Pancreas (tissue), 10 donors: ENCODE measurements at places on chromosomes 2 and 18. TPM values are rescaled to one million over a fixed set of nuclear protein-coding genes. Genes with fewer than 3 reads are reported as not detected.

GRCh38 chr2:41836948-41837347 lies 210.9 kb upstream of the PKDCC start:
- no peak for DNase-seq

The IKZF2 gene
- 3.1 TPM for total RNA-seq

GRCh38 chr2:110219496-110220189 lies 7.3 kb upstream of the MTLN start:
- DNase-seq, result no peak

The TYW5 gene
- 2.3 TPM for total RNA-seq

- no peak for DNase-seq
Measured at GRCh38 chr2:208062113-208062512, 36.8 kb upstream of the PLEKHM3 start.

GRCh38 chr2:66803726-66804125 lies 368.8 kb downstream of the MEIS1 start:
- DNase-seq, result no peak

DNA sequence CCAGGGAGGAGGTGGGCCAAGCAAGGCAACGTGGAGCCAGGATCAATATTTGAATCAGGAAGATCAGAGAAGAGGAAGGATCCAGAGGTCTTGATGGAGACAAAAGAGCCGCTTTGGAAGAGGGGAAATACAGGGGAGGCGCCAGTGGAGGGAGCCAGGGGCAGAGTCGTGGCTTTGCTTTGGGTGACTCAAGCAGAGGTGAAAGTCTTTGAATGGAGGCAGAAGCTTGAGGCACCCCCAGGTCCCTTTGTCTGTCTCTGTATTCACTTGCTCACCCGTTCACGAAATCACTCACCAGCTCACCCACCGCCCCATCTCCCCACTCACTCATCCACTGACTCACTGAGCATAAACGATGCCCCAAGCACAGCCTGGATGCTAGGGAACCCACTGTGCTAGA lies 134.1 kb downstream of the ACOXL start:
- no peak for DNase-seq

DNA sequence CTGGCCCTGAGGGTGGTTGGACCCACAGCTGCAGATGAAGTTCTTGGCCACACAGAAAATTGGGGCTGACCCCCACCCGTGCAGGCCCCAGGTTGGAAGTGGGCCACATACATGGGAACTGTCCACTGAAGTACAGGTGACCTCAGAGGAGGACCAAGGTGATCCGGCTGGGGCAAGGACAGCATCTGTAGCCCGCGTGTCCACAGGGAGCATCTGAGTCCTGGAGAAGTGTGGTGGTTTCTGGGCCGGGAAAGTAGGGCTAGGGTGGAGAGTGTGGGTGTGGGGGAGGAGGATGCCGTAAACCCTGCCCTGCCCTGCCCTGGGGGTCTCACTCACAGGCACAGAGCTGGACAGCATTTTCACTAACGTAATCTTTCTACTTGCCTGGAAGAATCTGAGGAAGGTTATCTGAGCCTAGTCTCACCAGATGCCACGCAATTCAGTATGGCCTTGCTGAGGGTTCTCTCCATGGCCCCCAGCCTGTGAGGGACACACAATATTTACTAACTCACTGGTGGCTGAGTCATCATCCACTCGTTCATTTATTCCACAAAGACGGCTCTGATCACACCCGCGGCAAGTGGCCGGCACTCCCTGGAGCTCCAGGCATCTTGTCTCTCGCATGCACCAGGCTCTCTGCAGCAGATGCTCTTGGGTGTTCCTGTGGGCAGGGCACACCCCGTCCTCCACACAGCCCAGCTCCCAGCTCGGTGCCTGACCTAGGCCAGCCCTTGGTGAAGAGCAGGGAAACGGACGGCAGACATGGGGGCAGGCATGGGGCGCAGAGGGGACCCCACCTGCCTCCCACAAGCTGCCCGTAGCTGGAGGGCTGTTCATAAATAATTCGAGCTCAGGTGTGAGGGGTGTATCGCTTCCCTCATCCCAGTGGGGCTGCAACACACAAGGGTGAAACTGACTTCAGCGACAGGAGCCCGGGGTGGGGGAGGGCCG lies 51.2 kb downstream of the INHBB start:
- DNase-seq, result peak; percentile 45

- no peak for DNase-seq
Measured at GRCh38 chr2:72291059-72291458, 143.4 kb upstream of the CYP26B1 start.

The RTKN gene
- total RNA-seq, result 28.4 TPM

DNA sequence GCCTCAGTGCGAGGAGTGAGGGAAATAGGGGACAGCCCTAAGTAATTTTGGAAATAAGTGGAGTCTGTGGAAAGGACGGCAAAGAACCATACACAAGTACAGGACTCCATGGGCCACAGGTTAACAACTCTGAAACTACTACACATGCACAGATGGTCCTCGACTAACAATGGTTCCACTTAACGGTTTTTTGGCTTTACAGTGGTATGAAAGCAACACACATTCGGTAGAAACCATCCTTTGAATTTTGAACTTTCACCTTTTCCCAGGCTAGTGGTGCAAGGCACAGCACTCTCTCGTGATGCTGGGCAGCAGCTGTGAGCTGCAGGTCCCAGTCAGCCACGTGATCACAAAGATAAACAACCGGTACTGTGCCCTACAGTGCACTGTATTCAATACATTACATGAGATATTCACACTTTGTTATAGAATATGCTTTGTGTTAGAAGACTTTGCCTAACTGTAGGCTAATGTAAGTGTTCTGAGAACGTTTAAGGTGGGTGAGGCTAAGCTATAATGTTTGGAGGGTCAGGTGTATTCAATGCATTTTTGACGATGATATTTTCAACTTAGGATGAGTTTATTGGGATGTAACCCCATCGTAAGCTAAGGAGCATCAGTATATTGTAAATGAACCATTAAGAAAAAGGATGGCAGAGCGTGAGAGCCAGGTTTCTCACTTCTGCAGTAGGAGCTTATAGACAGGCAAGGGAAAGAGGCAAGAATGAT lies 44.6 kb downstream of the TBC1D8 start:
- DNase-seq, result no peak

The FEV gene
- 0.69 TPM for total RNA-seq

The SKOR2 gene
- not detected for total RNA-seq

DNA sequence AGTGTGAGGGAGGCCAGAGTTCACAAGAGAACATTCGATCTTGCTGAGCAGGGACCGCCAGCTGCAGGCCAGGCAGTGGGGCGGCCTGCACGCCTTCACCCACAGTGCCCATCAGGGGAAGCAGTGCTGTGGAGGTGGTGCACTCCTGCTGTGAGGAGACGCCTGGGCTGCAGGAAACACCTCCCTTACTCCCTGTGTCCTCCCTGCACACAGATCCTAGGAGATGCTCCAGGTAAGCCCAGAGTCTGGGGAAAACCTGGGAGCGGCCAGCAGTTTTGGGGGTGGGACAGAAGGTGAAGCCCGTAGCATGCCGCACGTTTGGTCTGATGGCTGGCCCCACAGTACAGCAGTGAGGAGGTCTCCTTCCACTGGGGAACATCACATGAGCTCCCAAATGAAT lies 180.8 kb upstream of the RAB6C start:
- DNase-seq, result no peak

- DNase-seq, result no peak
Measured at GRCh38 chr18:10895976-10896375, 253.4 kb downstream of the PIEZO2 start.

- DNase-seq, result no peak
Measured at GRCh38 chr18:32371384-32371783, 99.3 kb downstream of the GAREM1 start.

DNA sequence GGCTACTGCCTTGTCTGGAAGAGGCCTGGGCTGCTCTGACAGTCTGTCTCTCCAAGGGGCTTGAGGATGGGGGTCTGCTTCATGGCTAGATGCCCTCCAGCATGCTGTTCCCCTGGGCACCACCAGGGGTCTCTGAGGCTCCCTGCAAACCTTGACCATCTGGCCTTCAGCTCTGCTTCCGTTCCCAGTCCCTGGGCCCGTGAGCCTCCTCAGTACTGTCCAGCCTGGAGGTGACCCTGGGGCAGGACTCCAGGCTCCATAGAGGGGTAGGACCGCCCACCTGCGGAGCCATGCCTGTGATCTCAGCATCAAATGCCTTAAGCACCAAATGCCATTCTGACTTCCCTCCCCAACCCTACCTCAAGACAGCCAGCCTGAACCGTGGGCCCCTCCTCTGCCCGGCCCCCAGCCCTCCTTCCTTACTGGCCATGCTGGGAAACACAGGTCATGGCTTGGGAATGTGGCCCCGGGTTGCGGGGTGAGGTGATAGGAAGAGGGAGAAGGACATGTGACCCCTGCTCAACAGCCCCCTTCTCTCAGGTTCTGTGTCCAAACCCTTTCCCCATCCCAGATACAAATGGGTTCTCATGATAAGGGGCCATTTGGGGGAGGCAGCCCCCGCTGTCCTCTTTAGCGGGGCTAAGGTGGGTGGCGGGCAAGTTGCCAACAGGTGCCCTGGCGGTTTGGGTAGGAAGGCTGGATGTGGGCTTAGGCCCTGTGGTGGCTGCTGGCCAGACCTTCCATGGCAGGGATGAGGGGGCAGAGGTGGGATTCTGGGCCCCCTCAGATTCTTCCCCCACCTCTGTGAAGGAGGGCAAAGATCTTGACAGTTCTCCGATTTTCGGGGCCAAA lies 25.0 kb downstream of the SPEG start:
- DNase-seq, result peak; percentile 64

DNA sequence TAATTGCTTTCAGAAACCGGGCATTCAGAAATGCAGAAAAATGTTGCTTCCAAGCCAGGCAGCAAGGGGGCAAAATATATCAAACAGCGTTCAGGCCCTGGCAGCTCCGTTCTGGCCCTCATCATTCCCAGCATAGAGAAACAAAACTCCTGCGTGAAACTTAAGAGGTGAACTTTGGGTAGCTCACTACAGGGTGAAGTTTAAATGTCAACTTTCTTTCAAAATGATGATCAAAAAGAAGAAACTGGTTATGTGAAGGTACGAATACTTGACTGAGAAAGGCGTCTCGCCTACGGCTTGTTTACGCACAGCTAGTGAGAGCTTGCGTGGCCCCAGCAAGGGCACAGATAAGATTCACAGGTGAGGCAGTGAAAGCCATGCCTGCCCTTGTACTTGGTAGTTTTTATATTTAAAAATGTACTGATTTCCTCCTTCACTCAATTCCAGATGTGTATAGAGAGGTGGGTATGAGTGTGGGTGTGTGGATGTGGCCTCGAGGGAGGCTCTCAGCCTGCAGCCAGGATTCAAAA lies 127.5 kb downstream of the NFATC1 start:
- no peak for DNase-seq

The TMEM247 gene
- total RNA-seq, result not detected

DNA sequence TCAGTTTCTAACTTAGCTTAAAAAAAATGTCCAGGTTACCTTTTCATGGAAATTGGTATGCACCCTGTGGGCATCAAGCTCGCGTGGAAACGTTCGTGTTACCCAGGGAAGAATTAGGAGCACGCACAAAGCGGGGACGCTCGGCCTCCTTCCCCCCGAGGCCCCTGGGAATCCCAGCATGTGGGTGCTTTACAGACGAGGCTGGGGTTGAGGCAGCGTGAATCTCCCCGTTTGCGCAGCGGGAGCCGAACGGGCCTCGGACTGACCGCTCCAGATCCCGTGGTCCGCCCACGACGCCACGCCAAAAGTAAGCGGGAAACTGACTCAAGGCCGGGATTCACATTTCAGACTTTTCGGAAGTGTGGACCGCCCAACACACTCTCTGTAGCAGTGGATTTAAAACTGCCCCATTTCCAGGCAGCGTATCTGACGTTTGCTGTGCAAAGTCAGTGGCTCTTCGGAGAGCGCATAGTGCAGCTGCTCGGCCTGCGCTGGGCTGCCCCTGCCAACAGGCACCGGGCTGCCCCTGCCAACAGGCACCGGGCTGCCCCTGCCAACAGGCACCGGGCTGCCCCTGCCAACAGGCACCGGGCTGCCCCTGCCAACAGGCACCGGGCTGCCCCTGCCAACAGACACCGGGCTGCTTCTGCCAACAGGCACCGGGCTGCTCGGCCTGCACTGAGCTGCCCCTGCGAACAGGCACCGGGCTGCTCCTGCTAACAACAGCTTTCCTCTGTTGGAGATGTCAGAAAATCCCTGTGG lies 49.7 kb downstream of the SH3YL1 start:
- no peak for DNase-seq

The PSMA8 gene
- not detected for total RNA-seq

DNA sequence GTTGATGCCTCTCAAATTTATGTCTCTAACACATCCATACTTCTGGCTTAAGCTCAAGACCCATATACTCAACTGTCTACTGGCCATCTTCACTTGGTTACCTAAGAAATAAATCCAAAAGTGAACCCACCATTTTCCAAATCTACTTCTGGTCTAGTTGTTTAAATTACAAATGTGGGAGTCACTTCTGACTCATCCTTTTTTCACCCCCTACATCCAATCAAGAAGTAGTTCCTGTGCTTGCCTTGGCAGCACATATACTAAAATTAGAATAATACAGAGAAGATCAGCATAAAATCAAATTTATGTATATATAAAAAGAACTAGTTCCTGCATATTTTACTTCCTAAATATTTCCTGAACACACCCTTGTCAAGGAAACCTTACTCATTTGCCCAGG lies 53.6 kb downstream of the STRN start:
- DNase-seq, result no peak

DNA sequence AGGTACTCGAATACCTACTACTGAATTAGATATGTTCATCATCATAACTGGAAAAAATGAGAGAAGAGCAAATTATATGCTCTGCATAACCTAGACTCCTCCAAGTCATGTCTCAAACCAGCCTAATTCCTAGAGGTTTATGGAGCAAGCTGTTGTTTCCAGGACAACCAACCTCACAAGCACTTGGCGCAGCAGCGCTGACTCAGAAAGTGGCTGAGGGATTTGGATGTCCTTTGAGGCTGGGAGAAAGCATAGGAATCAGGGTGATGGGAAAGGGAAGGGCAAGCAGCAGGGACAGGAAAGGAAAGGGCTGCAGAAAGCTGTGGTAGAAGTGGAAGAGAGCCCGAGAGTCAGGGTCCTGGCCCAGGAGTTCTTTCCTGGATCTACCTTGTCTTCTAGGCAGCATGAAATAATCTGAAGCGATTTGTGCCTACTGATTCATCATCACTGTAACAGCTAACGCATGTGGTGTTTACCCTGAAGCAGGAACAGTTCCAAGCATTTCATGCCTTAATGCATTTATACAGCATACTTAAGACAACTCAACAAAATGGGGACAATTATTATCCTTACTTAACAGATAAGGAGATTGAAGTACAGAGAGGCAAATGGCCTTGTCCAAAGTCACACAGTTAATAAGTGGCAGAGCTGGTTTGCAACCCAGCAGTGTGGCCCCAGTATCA lies 3.7 kb downstream of the PLEK start:
- DNase-seq, result no peak

GRCh38 chr18:46458472-46458871 lies 198.5 kb downstream of the LOXHD1 start:
- no peak for DNase-seq

DNA sequence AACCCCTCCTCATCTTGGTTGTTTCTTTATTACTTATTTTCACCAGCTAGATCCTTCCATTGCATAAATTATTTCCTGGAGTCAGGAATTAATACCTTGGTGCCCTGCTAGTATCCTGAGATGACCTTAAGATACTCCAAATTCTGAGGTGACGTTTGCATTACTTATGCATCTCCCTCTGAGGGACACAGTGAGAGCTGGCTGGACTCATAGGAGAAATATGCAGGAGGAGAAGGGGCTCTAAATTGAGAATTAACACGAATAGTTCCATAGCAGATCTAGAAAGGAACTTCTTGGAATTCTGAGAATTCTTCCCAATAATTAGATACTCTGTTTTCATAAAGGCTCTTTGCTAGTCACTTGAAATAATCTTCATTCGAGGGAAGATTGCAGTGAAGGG lies 310.6 kb upstream of the ZEB2 start:
- no peak for DNase-seq

The SERPINB5 gene
- not detected for total RNA-seq

GRCh38 chr2:121699421-121700333 lies 37.0 kb downstream of the NIFK start:
- DNase-seq, result peak; percentile 64

- no peak for DNase-seq
Measured at GRCh38 chr2:182912518-182912915, 46.1 kb upstream of the FRZB start.
